ENCODE measurements at places on chromosomes 12 and 14. TPM values are rescaled to one million over a fixed set of nuclear protein-coding genes. Genes with fewer than 3 reads are reported as not detected.

- DNase-seq, result no peak
Observed at GRCh38 chr12:100329800-100330199, 27.1 kb upstream of the SLC17A8 start.

DNA sequence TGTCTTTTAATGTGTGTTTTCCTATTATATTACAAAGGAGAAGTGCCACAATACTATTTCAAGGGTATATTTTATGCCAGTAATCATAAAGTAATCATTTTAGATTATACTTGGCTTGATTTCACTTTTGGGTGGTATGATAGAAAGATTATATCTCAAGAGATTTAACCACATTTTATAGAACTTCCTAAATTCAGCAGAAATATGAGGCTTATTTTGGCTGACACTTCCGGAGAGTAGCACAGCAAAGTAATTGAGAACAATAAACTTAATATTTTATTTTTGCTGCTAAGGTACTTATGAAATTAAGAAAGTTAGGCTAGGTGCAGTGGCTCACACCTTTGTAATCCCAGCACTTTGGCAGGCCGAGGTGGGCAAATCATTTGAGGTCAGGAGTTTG is 319.1 kb downstream of the NPAS3 start:
- no peak for DNase-seq

DNA sequence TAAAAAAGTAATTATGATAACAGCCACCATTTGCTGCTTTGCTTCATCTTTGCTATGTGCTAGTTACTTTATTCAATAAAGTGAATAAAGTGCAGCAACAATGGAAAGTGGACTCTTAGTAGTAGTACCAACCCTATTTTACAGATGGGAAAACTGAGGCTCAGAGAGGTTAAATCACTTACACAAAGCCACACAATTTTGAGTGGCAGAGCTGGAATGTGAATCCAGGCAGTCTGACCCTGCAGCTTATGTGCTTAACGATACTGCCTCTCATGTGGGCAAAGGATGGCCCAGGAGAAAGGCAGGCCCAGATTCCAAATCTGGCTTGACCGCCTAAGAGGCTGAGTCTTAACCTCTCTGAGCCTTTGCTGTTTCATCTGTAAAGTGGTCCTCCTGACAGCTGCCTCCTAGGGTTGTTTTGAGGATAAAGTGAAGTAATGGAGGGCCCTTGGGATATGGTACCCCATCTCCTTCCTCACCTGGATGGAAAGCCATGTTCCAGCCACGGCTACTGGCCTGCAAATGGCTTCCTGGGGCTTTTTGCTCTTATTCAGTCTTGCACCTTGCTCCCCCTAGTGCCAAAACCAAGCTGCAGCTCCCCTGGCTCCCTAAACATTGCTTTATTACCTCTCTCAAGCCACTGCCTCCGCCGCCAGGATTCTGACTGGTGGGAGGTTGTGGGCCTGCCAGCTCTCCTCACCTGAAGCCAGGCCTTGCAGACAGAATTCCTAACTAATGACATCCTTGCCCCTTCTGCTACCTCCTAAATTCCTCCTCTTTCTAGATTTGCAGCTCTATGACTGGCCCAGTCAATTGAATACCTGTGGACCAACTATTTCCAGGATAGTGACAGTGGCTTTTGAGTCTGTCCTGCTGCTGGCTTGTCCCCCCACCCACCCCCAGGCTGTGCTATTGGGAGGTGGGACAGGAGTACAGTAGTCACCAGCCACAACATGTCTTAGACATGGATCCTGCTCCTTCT is 283.3 kb upstream of the PWP1 start:
- peak; percentile 69 for DNase-seq

GRCh38 chr14:104172349-104172748 is 34.0 kb downstream of the KIF26A start:
- no peak for DNase-seq

- DNase-seq, result no peak
Observed at GRCh38 chr14:62027958-62028357, 265.7 kb downstream of the SNAPC1 start.

- DNase-seq, result no peak
Observed at GRCh38 chr12:83168751-83169150, 482.0 kb downstream of the TMTC2 start.

GRCh38 chr12:66066137-66066928 is 64.2 kb downstream of the LLPH start:
- peak; percentile 78 for DNase-seq

DNA sequence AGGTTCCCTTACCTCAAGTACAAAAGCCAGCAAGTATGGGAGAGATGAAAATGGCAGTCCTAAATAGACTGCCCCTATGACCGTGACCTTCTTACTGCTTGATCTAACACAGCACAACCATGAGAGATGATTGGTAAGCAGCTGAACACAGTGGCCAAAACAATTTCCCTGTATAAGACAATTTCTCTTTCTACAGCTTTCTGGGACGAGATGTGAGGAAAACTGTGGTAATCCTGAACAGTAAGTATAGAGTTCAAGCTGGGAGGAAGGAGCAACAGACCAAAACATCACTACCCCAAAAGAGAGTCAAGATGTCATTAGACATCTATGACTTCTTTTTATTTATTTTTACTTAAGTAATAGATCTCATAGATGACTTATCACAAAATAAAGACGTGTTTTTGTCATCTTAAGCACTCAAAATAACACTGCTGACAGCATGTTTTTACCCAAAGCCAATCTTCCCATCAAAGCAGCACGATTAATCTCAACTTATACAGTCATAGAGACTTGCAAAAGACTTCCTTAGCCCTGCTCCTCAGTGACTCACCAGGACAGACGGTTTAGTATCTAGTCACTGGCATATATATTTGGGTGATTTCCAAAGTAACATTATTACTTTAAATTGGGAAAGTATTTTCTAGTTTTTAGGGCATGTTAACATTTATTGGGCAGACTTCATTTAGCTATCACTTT is 3.7 kb downstream of the TMEM52B start:
- no peak for DNase-seq

DNA sequence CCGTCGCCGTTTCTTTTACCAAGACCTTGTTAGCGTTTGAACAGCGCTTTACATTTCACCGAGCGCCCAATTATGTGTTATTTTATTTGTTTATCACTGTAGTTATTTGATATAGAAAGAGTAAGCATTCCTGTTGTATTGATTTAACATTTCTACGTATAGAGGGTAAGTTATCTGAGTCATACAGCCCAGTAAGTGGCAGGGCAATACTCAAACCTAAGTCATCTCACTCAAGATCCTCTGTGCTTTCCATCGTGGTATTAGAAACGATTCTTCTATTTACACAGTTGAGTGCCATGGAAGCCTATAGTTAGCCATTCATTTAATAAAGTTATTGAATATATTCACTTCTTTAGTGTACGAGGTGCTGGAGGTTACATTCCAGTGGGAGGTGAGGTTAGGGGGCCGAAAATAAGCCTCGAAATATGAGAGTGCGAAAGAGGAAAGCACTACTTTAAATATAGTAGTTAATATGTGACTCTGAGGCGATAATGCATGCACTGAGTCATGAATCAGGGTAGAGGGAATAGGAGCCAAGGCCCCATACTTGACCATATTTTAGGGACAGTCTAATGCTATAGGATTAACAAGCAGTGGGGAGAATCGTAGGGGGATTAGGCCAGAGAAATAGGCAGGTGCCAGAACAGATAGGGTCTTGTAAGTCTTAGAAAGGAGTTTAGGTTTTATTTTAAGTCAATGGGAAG is 629 bp downstream of the RAD51AP1 start:
- DNase-seq, result no peak

DNA sequence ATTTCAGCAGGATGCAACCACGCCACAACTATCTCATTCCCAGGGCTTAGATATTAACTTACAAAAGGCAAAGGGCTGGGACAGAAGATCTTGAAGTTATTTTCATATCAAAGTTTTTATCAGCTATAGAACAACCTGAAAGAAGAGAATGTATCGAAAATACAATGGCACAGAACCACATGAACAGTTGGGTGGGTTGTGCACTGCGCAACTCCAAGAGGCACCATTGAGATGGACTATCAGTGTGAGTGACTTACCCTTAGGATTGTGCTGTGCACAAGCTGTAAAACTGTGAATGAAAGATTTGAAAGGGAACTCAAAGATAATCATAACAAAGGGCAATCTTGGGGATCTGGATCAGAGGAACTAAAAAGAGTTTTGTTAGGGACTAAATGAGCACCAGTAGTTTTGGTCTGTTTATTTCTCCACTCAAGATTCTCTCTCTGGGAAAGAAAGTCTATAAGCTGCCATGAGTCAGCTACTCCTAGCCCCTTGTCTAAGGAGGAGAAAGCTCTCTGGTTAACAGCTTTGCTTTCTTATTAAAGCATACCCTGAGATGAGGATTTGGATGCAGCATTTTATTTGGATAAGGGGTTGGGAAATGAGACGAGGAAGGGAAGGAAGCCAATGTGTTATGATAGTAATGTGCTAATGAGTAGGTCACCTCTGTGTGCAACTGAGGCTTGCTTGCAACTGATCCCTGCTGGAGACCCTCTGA is 62.2 kb downstream of the TBX5 start:
- DNase-seq, result no peak

DNA sequence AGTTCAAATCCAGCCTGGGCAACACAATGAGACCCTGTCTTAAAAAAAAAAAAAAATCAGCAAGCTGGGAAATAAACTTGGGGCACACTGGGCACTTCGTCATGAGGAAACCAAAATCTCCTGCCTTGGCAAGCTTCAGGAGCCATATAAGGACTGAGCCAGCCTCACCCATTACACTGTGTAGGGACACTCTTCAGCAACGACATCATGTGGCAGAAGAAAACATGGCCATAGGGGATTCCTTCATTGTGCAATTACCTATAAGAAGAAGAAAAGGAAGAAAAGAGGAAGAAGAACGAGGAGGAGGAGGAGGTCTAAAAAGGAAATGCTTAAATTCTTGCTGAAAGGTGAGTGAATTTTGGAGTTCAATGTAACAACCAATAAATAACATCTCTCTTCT is 26.1 kb upstream of the IFNG start:
- DNase-seq, result no peak

GRCh38 chr12:89556976-89557375 is 31.1 kb upstream of the POC1B start:
- peak; percentile 9 for DNase-seq

GRCh38 chr14:55628426-55628825 is 48.4 kb downstream of the KTN1 start:
- no peak for DNase-seq

GRCh38 chr14:71231521-71232393 is 324.5 kb downstream of the PCNX1 start:
- DNase-seq, result no peak

DNA sequence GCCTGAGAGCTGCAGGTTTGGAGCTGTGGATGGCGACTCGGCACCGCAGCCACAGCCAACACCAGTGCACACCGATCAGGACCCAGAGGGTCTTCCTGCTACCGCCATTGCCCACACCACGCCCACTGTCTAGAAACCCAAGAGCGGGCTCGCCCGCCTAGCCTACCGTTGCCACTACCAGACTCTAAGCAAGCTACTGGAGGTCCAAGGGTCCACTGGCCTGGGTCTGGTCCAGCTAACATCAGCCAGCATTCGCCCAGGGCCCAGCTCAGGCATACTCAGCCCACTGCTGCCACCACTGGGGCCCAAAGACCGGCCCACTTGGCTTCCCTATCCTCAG is 30.5 kb upstream of the MON2 start:
- no peak for DNase-seq

- no peak for DNase-seq
Observed at GRCh38 chr12:130632642-130633041, 83.5 kb downstream of the RIMBP2 start.

GRCh38 chr12:89461649-89462612 is 62.7 kb downstream of the GALNT4 start:
- DNase-seq, result peak; percentile 44

- peak; percentile 93 for DNase-seq
Observed at GRCh38 chr12:124906606-124907261, 7.7 kb downstream of the UBC start.

DNA sequence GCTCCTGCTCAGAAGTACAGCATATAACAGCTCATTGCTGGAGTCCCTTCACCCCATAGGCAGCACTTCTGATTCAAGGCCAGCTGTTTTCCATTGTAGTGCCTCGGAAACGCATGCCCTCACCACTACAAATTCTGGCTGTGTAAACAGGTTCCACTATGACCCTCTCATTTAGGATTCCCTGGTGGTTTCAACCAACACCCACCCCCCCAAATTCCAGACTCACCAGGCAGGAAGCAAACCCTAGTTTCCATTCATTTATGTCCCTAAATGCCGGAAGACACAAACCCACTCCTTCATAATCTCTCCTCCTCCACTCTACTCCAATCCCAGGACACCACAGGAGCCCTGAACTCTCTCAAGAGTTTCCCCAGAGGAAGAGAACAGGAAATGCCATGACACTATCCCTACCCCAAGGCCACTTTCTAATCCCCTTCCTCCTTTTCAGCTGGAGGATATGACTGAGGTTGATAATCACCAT is 75.9 kb upstream of the TMPO start:
- no peak for DNase-seq

GRCh38 chr14:104908303-104908702 is 16.4 kb upstream of the PLD4 start:
- DNase-seq, result no peak

DNA sequence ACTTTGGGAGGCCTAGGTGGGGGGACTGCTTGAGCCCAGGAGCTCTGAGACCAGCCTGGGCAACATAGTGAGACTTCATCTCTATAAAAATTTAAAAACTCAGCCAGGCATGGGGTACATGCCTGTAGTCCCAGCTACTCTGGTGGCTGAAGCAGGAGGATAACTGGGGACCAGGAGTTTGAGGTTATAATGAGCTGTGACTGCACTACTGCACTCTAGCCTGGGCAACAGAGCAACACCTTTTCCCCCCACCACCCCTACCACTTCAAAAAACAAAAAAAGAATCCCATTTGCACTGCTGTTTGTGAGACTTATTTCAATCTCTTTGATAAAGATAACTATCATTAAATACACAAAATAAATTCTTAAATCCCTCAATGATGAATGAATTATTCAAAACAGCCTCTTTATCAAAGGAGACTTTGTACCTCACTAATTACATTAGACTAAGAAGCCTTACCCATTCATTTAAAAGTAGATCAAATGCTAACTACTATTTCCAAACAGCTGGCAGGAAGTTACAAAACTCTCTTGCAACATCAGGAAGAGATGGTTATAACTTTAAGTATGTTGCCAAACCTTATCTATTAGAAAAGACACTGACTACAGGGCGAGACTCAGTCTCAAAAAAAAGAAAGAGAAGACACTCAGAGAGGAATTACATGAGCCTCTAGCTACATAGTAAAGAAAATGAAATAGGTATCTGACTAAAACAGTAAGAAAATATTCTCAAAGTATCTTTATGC is 14.7 kb downstream of the BLTP3B start:
- peak; percentile 44 for DNase-seq

- peak; percentile 10 for DNase-seq
Observed at GRCh38 chr14:51157012-51157411, 62.1 kb upstream of the TRIM9 start.

- DNase-seq, result no peak
Observed at GRCh38 chr12:11758510-11759493, 109.3 kb downstream of the ETV6 start.

GRCh38 chr12:65879878-65880277 is 55.6 kb downstream of the HMGA2 start:
- DNase-seq, result no peak

The KRT2 gene
- not detected for total RNA-seq

The RNF31 gene
- 65.9 TPM for total RNA-seq

The MGP gene
- not detected for total RNA-seq

The PELI2 gene
- total RNA-seq, result not detected

The SERPINA12 gene
- total RNA-seq, result not detected

The FZD10 gene
- not detected for total RNA-seq

The ACSM4 gene
- total RNA-seq, result not detected

The IL22 gene
- not detected for total RNA-seq

The KRT80 gene
- total RNA-seq, result 0.27 TPM

The TAMALIN gene
- total RNA-seq, result 7.2 TPM

The OTOGL gene
- not detected for total RNA-seq

The GPR68 gene
- not detected for total RNA-seq

The SLC35E3 gene
- 12.2 TPM for total RNA-seq

The PRIMA1 gene
- 3.2 TPM for total RNA-seq

The BCL7A gene
- 6.2 TPM for total RNA-seq

The FGF6 gene
- total RNA-seq, result not detected

Measured in HepG2 (cell line).